ENCODE measurements at places on chromosomes 6 and 20.
A peak's percentile ranks its signal among the peaks of the same experiment; 100 is the strongest.

DNA sequence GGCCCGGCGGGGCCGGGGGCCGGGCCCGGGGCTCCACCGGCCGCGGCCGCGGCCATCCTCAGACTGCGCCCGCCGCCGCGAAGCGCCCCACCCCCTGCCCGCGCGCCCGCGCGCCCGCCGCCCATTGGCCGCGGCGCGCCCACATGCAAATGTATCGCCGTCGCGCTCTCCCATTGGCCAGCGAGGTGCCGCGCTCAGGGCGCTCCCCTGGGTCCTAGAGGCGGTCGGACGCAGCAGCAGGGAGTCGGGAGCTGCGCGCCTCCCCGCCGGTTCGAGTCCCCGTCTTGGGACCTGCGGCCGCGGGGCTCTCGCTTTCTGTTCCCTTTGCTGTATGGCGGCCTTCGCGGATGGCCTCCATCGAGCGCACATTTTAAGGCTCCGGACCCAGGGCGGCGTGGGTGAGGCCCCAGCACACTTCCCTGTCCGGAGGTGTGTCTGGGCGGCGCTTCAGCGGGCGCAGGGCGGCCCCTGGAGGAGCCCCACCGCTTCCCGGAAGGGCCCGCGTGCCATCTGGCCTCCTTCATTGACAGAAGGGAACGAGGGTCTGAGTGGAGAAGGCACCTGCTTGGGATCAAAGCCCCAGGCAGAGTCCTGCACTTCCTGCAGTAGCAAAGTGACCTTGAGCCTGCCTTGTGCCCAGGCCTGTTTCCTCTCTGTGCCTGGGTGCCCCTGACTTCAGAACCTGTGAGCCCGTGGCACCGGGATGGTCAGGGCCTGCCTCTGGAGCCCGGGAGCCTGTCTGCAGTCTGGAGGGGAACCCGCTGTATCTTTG is at the start of gene CABLES2:
CABLES2 (minus strand) TSS at position 65 of the 772 bp plus-strand sequence; CDS start at position 56, 9 bp downstream.
- peak; percentile 97 for DNase-seq

DNA sequence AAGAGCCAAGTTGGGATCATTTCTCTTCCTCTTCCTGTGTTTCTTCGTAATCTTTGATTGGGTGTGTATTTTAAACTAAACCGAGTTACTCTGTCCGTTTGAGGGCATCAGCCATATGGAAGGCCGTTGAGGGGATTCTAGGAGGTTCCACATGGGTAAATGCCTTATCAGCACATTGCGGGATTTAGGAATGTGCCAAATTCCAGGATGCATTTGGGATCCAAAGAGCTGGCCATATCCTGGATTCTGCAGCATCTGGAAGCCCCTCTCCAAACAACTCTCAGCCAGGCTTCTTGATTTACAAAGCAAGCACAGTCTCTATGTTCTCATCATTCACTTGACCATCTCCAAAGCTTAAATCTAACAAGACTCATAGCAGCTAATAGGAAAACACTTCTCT is 67.6 kb upstream of the RIN2 start:
- DNase-seq: no peak

DNA sequence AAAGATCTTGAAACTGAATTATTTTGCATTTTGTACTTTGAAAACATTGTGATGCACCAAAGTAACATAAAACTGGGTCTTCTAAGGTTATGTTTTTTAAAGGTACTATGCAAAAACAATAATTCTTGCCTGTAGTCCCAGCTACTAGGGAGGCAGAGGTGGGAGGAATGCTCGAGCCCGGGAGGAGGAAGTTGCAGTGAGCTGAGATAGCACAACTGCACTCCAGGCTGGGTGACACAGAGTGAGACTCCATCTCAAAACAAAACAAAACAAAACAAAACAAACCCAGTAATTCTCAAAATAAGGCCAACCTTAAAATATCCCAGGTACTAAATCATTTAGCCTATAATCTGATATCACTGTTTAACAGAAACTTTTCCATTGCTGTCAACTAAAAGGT is 269.6 kb downstream of the KHDC1L start:
- DNase-seq: peak; percentile 27

DNA sequence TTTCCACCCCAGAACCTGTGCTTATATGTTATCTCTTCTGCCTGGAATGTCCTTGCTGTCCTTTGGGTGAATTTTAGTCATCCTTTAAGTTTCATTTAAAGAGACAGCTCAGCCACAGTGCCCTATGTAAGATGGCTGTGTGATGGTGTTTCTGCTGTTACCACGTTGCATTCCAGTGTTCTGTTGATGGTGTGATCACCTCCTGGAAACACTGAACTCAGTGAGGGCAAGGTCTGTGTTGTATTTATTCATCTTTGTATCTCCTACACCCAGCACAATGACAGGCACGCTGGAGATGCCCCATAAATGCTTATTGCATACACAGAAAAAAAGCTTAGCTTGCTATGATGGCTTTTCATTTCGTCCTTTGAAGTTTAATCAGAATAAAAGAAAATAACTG is 102.5 kb downstream of the MAP3K7 start:
- DNase-seq: no peak

DNA sequence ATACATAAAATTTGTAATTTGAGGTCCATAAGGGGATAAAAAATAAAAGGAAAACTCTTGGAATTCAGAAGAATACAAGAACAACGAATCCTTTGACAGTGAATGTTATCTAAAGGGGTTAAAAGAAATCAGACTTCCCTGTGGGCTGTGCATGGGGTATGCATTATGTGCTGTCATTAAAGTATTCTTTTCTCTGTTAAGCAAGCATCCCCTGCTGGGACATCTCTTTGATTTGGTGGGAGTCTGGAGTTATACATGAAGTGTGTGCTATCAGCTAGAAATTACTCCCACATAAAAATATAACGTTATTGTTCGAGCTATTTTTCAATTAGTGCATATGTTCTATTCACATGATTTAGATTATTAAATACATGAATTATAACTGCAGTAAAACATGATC is 195.2 kb downstream of the CENPW start:
- DNase-seq: no peak

GRCh38 chr6:43856005-43856765 is 86.2 kb downstream of the VEGFA start:
- DNase-seq: peak; percentile 36

- DNase-seq: no peak
Measured at GRCh38 chr6:161443848-161444247, 170.0 kb upstream of the AGPAT4 start.

GRCh38 chr20:63697357-63697867 is 960 bp downstream of the TNFRSF6B start:
- no peak for DNase-seq

GRCh38 chr6:159727717-159728445 is 575 bp downstream of the WTAP start:
- DNase-seq: peak; percentile 62

GRCh38 chr20:44615169-44615791 is 32.9 kb downstream of the PKIG start:
- DNase-seq: peak; percentile 93

DNA sequence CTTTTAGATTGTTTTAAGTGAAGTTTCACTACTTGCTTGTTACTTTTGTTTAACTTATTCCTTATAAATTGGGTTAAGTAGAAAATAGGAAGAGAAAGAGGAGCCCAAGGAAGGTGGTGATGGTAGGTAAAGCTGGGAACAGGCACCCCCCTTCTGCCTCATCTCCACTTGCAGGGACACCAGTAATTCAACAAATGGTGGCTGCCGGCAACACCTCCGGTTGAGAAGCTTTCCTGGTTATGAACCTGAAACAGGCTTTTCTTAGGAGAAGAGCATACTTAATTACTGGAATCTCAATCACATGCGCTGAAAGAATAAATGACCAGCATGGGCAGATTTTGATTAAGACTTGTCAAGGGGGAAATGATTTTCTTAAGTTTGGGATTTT is 158.9 kb upstream of the ZNF217 start:
- DNase-seq: no peak

DNA sequence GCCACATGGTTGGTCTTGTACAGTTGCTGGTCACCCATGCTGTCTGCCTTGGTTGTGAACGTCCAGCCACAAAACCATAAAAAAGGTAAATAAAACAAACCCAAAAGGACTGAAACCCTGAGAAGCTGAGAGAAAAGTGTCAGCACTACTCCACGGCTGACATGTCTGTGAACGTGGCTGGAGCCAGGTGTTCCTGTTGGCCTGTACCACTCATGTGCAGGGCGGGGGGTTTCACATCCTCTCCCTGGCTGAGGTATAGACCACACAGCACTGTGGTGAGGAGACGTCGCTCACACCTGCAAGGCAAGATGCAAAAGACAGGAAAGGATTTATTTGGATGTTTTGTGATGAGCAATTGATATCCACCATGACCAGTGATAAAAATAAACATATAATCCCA is 51.9 kb upstream of the MRPS10 start:
- DNase-seq: no peak

DNA sequence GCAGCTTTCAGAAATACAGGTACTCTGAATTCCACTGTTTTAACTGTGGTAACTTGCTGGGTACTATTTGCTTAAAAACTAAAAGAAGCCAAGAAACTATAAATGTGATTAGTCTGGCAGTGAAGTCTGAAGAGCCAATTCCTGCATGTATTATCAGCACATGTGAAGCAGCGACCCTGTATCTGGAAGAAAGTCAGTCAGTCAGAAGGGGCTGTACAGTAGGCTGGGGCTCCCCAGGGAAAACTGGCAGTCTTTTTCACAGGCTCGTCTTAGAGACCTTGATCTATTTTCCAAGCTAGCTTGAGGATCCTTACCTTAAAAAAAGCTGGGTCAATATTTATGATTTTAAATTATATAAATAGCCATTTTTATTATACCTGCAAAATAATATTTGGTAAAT is 104.9 kb downstream of the PDSS2 start:
- DNase-seq: no peak

DNA sequence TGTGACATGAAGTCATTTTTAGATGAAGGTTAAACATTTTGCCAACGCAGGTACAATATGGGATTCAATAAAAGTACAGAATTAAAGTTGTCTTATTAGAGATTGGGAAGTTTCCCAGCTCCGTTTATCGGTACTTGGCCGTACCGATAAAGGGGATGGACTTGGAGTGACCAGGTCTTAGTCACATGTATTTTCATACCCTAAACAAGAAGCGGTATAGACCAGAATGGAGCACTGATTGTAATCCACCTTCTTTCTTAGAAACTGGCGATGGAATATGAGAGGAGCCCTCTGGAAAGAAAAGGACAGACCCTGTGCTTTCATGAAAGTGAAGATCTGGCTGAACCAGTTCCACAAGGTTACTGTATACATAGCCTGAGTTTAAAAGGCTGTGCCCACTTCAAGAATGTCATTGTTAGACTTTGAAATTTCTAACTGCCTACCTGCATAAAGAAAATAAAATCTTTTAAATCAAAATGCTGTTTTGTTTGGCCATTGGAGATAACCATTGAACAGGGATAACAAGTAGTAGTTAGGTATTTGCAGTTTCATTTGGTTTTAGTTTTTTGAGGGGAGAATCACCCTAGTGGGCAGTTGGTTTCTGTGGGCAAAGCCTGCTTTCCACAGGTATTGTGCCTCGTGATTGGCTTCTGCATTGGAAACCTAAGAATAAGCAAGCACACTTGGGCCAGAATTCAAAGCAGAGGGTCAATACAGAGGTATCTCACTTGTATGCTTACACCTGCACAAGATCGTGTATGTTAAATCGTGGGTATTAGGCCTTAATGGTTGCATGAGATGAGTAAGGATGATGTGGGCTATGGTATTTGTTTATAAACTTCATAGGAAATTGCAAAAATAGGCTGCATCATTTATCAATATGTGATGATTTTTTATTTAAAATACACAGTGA is 11.2 kb upstream of the ZNFX1 start:
- no peak for DNase-seq

DNA sequence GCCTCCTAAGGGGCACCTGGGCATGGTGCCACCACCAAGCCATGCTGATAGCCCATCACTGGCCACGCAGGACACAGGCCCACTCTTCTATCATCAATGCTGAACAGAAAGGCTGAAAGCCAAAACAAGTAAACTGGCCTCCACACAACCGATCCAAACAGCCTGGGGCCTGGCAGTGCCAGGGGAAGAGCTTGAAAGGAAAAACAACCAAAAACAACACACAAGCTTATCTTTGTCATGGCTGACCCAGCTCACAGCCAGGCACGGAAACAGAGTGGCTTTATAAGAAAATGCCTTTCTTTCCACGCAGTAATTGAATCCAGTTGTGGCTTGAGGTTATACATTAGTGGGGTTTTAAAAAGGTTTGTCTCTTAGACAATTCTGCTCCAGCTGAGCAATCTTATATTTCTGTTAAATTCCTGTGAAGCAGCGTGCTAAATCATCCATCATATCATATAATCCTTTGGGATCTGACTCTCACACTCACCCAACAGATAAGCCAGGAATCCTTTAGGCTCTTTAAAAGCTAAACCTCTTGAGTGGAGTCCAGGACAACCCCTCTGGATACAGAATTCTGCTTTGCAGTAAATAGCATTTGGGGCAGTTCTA is 65.4 kb upstream of the SLC22A16 start:
- no peak for DNase-seq

- peak; percentile 49 for DNase-seq
Measured at GRCh38 chr6:26445934-26446667, 5.8 kb downstream of the BTN3A3 start.

DNA sequence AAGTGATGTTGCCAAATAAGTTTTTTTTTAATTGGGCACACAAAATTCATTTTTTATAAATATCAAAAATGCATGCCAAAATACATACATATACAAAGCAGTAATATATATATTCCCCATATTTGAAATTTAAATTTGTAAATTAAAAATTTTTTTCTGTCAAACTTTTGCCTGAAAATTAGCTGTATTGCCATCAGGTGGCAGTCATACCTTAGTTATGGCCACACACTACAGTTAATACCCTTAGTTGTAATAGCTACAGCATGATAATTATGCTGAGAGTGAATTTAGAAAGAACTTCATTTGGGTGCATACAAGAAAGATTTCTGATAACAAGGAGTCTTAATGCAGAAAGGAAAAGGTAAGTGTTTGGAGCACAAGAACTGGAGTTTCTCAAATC is 46.2 kb upstream of the SDHAF4 start:
- DNase-seq: peak; percentile 36

- DNase-seq: no peak
Measured at GRCh38 chr6:150876598-150876997, 11.1 kb downstream of the MTHFD1L start.

DNA sequence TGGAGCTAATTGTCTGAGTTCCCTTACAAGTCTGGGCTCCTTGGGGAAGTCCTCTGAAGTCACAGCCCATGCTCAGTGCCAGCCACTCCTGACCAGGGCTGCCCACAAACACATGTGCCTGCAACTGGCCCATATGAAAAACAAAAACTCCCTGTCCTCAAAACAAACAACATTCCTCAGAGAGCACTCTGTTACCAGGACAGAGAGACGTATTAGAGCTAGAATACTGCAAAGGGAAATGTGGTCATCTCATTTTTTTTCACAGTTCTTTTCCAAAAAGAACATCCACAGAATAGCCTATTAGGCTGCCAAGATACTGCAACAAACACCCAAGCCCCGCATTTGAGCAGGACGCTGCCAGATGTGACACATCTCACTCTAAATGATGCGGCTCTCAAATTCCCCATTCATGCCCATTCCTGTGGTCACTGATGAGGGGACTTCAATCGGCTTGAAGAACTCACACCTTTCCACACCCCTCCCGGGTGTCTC is 71.1 kb downstream of the SLC22A23 start:
- peak; percentile 58 for DNase-seq

- DNase-seq: no peak
Measured at GRCh38 chr6:83958241-83958685, 75.3 kb upstream of the MRAP2 start.

- DNase-seq: peak; percentile 86
Measured at GRCh38 chr6:13303668-13304017, 24.7 kb downstream of the TBC1D7 start.

All from suppressor macrophage treated with lipopolysaccharide for 1 hour (primary cell).